Stimulated activated memory B cell treated with anti-CD40 and anti-IgM and Interleukin-4, amounts not matched to agents 10 μg/mL and 1 μg/mL and 100 μg/mL, for 72 hours (primary cell): ENCODE measurements at places on chromosomes 2 and 18.

GRCh38 chr2:226439337-226439736 is 360.3 kb downstream of the IRS1 start:
- no peak for ATAC-seq

DNA sequence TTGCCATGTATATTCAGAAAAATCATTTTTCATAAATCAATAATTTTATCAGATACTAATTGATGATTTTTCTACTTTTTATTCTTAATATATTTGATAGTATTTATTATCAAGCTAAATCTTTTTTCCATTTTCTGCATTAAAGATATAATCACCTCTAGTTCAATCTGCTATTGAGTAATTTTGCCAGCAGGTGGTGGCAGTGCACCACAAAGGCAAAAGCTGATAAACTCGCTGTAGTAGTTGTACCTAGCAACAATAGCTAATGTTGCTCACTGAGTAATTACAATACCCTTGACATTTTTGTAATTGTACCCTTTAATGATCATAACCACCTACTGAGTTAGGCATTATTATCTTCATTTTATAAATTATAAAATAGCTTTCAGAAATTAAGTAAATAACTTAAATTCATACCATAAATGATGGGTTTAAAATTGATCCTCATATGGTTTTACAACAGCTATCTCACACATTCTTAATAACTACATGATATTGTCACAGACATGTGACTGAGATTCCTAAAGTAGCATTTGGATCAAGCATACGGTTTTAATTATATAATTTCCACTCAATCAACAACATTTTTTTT is 52.0 kb upstream of the CALCRL start:
- no peak for ATAC-seq

- no peak for ATAC-seq
Observed at GRCh38 chr2:8189316-8189715, 492.5 kb upstream of the ID2 start.

GRCh38 chr2:160165996-160166395 is 34.1 kb downstream of the ITGB6 start:
- no peak for ATAC-seq

DNA sequence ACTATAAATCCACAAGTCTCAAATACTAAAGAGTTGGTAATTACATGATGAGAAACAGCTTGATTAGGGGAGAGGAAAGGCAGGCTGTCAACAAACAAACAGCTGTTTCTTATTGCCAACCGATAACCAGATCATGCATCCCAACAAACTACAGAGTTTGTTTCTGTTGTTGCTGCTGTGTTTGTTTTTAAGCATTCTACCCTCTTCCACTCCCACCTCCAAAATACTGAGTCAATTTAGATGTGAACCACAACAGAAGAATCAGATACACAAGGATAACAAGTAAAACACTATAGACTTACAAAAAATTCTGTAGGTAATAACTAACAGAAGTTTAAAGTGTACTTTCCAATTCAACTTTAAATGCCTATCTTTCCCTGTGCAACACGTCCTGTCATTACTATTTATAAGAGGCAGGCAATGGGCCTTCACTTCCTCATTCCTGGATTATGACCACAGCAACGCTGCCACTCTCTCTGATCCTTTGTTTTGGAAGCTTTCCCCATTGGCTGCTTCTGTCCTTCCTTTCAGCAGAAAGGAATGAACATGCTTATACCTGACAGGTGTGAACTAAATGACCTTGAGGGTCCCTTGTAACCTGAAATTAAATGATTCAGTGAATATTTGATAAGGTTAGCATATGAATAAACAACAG is 152.0 kb downstream of the SRBD1 start:
- no peak for ATAC-seq

DNA sequence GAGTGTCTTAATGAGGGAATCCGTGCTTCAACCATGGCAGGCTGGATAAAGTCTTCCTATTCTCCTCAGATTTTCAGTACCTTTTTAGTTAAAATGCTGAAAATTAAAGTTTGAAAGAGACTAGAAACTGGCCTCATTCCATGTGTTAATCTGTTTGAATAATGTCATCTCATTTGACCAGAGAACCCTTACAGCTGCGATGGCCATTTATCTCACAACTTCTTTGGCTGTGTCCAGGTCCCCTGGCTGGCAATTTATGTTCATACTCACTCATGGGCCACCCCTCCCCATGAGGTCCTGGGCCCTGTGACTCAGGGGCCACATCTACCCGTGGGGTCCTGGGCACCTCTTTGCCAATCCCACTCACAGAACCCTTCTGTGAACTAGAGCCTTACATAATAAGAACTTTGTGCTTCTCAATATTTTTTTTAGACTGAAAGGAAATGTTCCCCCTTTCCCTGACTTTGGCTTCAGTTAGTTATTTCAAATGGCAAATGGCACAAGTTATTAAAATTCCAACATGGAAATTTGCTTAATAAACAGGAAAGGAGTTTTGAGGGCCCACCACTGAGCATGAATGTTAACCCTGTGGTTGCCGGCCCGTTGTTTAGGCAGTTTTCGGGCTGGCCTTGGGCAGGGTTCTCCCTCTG is 134.6 kb downstream of the UXS1 start:
- ATAC-seq: no peak

DNA sequence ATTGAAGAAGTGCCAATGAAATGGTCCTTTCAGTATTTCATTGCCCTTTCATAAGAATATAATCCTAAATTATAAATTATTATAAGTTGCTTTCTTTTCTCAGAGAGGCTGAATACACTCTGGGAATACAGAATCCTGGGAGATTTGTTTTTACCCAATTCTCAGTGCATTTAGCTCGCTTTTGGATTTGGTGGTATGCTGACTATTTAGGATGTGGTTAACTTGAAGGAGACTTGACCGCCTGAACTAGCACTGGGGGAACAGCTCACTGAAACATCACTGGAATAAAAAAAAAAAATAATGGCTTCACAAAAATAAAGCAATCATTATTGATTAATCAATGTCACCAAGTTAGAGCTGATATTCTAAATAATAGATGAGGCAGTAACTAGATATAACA is 10.2 kb downstream of the TNFAIP6 start:
- no peak for ATAC-seq

DNA sequence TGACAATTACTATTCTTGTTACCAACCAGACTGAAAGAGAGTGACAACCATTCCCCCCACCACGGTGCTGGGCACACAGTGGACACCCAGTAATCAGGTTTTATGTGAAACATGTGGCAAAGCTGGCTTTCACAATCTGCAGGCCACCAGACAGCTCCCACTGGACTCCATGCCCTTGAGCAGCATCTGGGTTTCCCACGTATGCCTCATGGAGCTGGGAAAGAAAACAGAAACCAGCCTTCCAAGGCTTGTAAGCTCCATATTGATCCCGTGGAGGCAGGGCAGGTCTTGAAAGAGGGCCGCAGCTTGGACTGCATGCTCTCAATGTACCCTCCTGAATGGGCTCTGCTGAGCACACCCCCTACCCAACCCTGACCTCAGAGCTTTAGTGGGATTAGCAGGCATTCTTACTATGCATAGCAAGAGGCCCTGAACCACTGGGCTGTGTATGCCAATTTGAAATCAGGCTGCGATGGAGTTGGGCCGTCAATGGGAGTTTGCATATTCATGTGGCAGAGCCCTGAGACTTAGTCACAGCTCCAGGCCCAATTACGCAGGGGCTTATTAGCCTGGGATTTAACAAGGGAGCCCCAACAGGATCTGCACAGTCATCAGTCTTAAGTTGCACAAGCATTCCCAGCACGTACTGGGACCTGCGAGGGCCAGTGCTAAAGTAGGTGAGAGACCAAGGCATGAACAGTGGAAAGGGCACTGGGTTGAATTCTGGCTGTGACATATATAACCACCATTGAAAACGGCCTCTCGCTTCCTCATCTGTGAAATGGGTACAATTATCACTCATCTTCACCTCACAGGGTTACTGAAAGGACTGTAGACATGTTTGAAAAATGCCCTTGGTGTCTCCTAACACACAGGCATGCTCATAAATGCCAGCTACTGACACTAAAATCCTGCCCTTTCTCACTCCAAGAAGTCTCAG is 10.5 kb downstream of the C1QL2 start:
- ATAC-seq: no peak

- ATAC-seq: no peak
Observed at GRCh38 chr18:48851599-48851960, 99.2 kb downstream of the SMAD7 start.

DNA sequence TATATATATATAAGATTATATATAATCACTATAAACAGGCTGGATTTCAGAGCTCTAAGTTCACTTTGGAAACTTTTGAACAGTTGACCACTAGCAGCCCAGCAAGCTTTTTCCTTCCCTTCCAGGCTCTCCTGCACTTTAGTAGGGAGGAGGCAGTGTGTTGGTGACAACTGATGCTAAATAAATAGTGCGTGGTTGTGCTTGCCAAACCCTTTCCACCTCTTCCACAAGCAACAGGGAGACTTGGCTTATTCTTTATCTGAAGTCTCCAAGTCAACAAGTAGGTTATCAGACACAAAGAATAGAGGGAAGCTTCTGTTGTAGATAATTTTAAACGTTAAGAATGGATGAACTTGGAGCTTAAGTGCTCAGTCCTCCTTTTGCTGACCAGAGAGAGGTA is 408.2 kb upstream of the HNRNPA3 start:
- ATAC-seq: no peak

DNA sequence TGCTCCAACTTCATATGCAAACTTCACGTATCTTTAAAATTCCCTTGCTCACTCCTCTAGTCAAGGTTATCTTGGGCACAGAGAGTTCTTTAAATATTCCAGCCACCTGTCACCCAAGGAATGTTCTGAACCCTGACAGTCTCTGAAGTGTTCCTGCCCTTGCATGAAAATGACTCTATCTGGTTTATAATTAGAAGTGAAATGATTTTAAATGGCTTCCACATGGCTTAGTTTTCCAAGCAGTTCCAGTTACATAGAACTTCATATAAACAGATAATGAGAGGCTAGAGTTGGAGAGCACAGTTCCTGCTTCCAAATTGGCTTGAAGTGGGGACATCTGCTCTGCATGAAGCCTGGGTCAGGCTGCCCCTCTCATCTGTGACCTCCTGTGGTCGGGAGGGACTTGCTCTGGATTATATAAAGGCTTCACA is 81.9 kb downstream of the SLC4A3 start:
- ATAC-seq: no peak

DNA sequence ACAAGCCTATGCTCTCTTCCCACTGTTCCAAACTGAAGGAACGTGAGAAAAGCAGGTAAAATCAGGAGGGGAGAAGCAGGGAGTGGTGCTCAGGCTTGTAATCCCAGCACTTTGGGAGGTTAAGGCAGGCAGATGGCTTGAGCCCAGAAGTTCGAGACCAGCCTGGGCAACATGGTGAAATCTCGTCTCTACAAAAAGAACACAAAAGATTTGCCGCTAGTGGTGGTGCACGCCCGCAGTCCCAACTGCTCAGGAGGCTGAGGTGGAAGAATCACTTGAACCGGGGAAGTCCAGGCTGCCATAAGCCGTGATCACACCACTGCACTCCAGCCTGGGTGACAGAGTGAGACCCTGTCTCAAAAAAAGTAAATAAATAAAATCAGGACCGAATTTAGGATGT is 1.3 kb upstream of the TMSB10 start:
- ATAC-seq: no peak

DNA sequence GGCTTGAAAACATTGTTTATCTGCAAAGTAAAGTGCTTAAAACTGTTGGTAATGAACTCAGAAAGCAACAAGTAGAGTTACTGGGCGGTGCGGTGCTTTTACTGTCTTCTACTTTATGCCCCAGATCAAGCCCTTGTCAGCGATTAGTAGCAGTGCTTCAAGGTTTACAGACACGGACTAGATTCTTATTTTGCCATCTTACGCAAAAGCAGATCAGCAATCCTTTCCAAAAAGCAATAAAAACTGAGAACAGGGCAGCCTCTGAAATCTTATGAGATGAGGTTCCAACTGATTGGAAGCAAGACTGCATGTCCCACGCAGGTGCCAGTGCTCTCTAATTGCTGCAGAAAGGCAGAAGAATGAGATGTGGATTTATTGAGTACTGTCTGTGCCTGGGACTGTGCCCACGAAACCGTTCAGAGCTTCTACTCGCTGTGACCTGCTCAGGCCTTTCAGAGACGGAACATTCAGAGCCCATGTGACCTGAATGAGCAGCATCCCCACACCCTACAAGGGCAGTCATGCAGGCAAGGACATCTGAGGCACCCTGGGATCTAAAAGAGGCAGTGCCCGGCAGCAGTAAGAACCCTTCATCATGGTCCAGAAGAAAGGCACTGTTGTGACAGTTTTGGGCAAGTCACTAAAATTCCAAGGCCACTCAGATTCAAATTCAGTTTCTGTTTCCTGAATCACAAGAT is 15.7 kb downstream of the COL4A3 start:
- ATAC-seq: no peak

- ATAC-seq: no peak
Observed at GRCh38 chr2:210956101-210956500, 399.7 kb downstream of the CPS1 start.

- no peak for ATAC-seq
Observed at GRCh38 chr2:86073225-86073624, 32.5 kb downstream of the POLR1A start.
